Ovary (tissue), 10 donors: ENCODE measurements at places on chromosomes 4 and X.

- no peak overlapping the region for H3K4me3 ChIP-seq
- no peak overlapping the region for H3K27ac ChIP-seq
- H3K27me3 ChIP-seq, result no peaks in the 10 kb centered on the region
Observed at GRCh38 chr4:56575820-56576429, 70.3 kb downstream of the ARL9 start.

GRCh38 chr4:36269101-36269500, 12.3 kb upstream of the DTHD1 start:
- no peak for DNase-seq
- H3K36me3 ChIP-seq, result no peaks in the 10 kb centered on the region
- no peak overlapping the region for H3K27ac ChIP-seq
- no peak overlapping the region for H3K4me3 ChIP-seq
- no peaks in the 10 kb centered on the region for H3K27me3 ChIP-seq

DNA sequence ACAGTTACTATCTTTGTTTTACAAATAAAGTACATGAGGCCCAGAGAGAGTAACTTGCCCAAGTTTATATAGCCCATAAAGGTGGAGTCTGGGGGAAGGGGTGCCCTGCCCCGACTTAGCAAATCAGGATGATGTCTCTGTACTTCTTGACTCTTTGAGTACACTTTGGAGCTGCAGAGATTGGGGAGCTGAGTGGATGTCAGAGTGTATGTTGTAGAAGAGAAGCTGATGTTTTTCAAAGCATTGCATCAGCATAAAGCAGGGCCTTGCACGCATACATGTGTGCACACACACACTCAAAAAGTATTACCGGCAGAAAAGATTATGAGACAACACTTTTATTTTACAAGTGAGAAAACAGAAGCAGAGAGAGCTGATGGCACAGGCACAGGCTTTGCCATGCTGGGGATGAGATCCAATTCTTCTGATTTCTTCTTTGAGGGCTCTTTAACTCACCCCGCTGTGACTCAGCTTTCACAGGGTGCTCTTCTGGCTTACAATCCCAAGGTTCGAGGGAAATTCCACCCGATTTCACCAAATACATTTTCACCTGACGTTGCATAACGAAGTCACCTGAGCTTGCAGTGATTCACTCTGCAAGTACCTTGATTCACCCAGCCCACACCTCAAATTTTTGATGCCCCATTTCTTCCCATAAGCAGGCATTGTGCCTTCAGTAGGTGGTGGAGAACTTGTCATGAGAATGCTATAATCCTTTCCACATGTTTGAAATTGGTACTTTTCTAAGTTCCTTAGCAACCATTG, 292.8 kb upstream of the BOD1L1 start:
- H3K27me3 ChIP-seq, result no peaks in the 10 kb centered on the region
- H3K4me3 ChIP-seq, result no peak overlapping the region
- no peak for DNase-seq

- H3K4me3 ChIP-seq, result no peak overlapping the region
- H3K27me3 ChIP-seq, result no peaks in the 10 kb centered on the region
- H3K4me1 ChIP-seq, result no peaks in the 10 kb centered on the region
- no peak for DNase-seq
- H3K27ac ChIP-seq, result no peak overlapping the region
- H3K36me3 ChIP-seq, result no peaks in the 10 kb centered on the region
Observed at GRCh38 chrX:55119712-55120111, 30.9 kb downstream of the PAGE2 start.

DNA sequence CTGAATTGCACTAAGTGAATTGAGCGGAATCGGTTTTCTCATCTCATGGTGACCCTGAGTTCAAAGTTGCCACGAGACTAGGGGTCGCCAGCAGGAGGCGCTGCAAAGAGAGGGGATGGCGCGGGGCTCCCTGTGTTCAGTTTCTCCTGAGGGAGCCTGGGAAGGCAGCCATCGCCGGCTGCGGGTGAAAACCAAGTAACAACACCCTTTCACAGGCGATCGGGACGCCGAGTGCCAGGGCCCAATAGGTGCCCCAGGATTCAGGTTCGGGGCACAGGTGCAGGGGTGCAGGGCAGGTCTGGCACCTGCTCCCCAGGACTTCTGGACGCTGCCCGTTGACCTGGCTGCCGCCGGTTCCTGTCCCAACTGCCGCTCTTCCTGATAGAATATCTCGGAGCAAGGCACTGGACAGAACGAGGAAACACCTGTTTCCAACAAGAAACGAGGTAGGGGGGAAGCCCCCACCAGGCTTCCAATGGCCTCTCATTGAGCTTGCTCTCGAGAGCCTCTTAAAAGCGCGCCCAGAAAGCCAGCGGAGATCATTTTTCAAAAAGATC, 1.1 kb upstream of the FGF16 start:
- no peaks in the 10 kb centered on the region for H3K27me3 ChIP-seq
- no peaks in the 10 kb centered on the region for H3K36me3 ChIP-seq
- H3K27ac ChIP-seq, result no peak overlapping the region

DNA sequence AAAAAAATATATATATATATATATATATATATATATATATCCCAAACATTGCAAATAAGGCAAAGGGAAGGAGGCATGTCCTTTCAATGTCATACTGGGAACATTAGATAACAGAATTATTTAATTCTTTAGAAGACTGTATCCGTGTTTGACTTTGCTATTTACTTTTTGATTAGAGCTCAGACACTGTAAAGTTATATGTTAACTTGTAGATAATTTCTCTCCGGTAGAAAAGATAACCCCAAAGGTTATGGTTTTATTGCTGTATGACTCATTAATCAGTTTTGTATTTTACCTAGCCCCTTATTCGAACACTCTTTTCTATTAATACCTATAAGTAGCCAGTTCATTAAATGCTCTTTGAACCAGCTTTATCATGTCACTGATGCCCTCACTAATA, 150.6 kb upstream of the DUSP21 start:
- H3K4me3 ChIP-seq, result no peak overlapping the region
- no peaks in the 10 kb centered on the region for H3K27me3 ChIP-seq
- no peak overlapping the region for H3K27ac ChIP-seq
- H3K36me3 ChIP-seq, result no peaks in the 10 kb centered on the region
- no peak for DNase-seq

GRCh38 chr4:141977433-141977832, 341.1 kb downstream of the IL15 start:
- H3K27ac ChIP-seq, result no peak overlapping the region
- no peak for DNase-seq
- H3K27me3 ChIP-seq, result no peaks in the 10 kb centered on the region
- H3K36me3 ChIP-seq, result no peaks in the 10 kb centered on the region

GRCh38 chr4:141702472-141703182, 66.2 kb downstream of the IL15 start:
- H3K4me1 ChIP-seq, result no peaks in the 10 kb centered on the region
- DNase-seq, result no peak
- no peak overlapping the region for H3K4me3 ChIP-seq
- H3K27ac ChIP-seq, result no peak overlapping the region
- H3K27me3 ChIP-seq, result no peaks in the 10 kb centered on the region
- no peaks in the 10 kb centered on the region for H3K36me3 ChIP-seq

GRCh38 chr4:25154594-25155265, 5.5 kb downstream of the SEPSECS start:
- no peaks in the 10 kb centered on the region for H3K27me3 ChIP-seq
- no peak for DNase-seq
- no peak overlapping the region for H3K27ac ChIP-seq
- no peaks in the 10 kb centered on the region for H3K36me3 ChIP-seq
- H3K4me1 ChIP-seq, result no peaks in the 10 kb centered on the region

- no peak for DNase-seq
- H3K36me3 ChIP-seq, result no peaks in the 10 kb centered on the region
- no peaks in the 10 kb centered on the region for H3K27me3 ChIP-seq
- H3K4me1 ChIP-seq, result no peaks in the 10 kb centered on the region
- H3K4me3 ChIP-seq, result no peak overlapping the region
Observed at GRCh38 chrX:131621650-131622049, 77.8 kb downstream of the OR13H1 start.

DNA sequence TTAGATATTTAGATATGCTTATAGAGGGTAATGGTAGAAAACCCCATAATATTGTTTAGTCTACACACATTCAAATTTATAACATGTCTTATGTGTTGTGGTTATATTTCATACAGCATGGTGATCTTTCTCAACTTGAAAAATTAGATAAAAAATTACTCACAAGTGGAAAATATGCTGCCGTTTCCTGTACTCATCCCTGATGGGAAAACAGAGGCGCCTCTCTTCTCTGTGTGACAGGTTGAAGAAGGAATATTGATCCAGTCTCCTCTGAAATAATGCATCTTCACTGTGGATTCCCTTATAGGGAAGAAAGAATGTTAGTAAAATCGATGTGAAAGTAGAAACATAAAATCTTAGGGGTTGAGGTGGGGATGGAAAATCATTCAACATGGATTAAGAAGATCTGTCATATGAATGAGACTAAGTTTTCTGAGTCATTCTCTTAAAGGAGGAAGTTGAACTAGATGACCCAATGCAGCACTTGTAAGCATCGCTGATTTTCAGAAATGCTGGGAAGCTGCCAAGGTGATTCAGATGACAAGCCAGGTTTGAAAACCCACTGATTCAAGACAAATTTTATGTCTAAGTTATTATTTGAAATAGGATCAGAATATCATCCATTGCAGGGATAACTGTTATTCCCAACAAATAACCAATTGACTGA, 70.7 kb downstream of the ANKRD50 start:
- H3K27ac ChIP-seq, result no peak overlapping the region
- H3K4me1 ChIP-seq, result no peaks in the 10 kb centered on the region
- H3K4me3 ChIP-seq, result no peak overlapping the region
- H3K36me3 ChIP-seq, result no peaks in the 10 kb centered on the region
- DNase-seq, result no peak

GRCh38 chr4:74294681-74295080, 13.6 kb upstream of the EPGN start:
- no peak for DNase-seq
- no peaks in the 10 kb centered on the region for H3K36me3 ChIP-seq

DNA sequence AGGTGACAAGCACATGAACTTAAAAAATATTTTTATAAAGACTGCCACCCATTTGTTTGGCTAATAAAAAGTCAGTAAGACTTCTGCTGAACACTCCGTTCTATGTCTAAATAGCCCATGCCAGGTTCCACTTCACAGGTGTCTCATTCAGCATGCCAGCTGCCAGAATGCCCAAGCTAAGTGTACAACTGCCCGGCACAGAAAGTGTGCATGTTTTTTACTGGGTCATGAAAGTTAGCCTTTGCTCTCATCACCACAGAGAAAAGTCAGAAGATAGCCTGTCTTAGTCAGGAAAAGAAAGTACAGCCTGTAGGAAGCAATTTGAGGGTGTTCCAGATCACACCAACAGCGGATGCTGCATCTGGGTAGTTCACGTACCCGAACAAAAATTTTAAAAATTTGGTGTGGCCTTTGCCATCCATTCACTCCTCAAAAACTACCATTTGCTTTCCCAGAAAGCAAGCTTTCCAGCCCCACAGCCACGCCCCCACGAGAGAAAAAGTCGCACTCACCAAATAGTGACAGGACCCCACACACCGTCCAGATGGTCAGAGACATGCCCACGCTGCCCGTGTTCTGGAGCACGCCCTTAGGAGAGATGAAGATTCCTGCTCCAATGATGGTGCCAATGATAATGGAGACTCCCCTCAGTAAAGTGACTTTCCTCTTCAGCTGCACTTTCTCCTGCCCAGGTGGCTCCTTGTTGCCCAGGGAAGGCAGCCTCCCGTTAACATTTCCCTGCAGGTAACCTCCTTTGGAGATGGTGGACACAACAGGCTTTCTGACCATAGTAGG, 671 bp downstream of the SLC7A11 start:
- H3K4me3 ChIP-seq, result no peak overlapping the region
- no peaks in the 10 kb centered on the region for H3K36me3 ChIP-seq
- no peaks in the 10 kb centered on the region for H3K27me3 ChIP-seq
- DNase-seq, result no peak
- H3K27ac ChIP-seq, result no peak overlapping the region

DNA sequence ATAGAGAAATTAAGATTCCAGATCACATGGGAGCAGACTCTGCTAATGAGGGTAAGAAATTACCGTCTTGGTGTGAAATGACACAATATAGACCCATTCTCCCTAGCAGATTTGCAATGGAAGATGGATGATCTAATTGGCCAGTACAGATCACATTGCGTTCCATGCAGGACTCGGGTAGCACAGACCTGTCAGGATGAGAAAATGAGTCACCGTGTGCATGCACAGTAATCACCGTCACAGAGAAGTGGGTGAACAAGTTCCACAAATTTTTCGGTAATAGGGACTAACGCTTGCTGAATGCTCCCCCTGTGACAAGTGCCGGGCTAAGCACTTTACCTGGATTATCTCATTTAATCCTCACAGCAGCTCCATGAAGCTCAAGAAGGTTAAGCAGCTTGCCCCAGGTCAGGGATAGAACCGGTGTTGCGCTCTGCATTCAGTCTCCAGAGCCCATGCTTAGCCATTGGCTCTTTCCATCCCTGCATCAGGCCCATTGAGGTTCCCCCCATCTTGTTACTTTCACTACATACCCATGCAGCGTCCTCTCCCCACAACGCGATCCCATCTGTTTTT, 375.6 kb downstream of the FBXW7 start:
- no peaks in the 10 kb centered on the region for H3K4me1 ChIP-seq
- H3K4me3 ChIP-seq, result no peak overlapping the region
- no peak for DNase-seq
- no peak overlapping the region for H3K27ac ChIP-seq

- no peak for DNase-seq
- no peaks in the 10 kb centered on the region for H3K36me3 ChIP-seq
- no peaks in the 10 kb centered on the region for H3K27me3 ChIP-seq
Observed at GRCh38 chrX:133645977-133646718, 230.9 kb upstream of the GPC4 start.

DNA sequence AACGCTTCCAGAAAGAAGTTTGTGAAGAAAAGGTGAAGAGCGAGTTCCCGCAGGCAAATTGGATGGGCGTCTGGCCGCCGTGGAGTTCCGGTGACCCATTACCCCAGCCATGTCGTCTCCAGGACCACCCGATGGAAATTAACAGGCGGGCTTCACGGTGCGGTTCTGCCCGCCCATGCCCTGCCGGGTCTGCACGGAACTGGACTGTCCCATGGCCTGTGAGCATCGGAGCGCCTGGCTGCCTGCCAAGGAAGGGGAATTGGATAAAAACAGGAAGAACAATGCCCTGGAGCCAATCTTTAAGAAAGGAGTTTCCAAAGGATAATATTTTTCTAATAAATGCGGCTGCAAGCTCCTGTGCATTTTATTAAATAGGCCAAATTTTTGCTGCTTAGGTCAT, 319.8 kb upstream of the SLC7A11 start:
- DNase-seq, result no peak
- H3K4me1 ChIP-seq, result no peaks in the 10 kb centered on the region
- no peak overlapping the region for H3K4me3 ChIP-seq
- H3K36me3 ChIP-seq, result no peaks in the 10 kb centered on the region

- H3K27me3 ChIP-seq, result no peaks in the 10 kb centered on the region
- H3K36me3 ChIP-seq, result no peaks in the 10 kb centered on the region
- no peak overlapping the region for H3K27ac ChIP-seq
Observed at GRCh38 chr4:123851521-123851920, 454.9 kb downstream of the SPRY1 start.

DNA sequence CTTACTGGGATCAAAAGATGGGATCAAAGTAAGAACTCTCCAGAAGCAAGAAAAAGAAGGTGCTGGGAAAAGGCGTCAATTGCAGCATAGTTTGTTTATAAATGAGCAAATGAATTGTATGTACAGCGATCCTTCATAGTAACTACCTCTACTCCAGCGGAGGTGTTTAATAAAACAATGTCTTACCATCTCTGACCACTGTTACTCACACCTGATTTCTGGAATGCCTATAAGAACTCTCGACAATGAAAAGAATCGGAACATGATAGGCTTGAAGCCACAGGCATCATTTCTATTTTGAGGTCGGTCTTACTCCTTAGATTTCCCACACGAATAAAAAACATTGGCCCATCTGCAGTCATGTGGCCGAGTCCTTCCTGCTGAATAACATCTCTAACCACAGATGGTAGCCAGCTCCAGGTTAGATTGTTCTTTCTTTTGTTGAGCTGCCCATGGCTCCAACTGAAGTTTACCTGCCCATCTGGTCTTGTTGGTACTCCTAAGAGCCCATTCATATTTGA, 67.6 kb downstream of the CLDN34 start:
- H3K4me1 ChIP-seq, result peaks cover 4% of the 10 kb centered on the region
- H3K27ac ChIP-seq, result no peak overlapping the region
- no peak for DNase-seq
